ENCODE measurements at places on chromosomes 6 and 20.

DNA sequence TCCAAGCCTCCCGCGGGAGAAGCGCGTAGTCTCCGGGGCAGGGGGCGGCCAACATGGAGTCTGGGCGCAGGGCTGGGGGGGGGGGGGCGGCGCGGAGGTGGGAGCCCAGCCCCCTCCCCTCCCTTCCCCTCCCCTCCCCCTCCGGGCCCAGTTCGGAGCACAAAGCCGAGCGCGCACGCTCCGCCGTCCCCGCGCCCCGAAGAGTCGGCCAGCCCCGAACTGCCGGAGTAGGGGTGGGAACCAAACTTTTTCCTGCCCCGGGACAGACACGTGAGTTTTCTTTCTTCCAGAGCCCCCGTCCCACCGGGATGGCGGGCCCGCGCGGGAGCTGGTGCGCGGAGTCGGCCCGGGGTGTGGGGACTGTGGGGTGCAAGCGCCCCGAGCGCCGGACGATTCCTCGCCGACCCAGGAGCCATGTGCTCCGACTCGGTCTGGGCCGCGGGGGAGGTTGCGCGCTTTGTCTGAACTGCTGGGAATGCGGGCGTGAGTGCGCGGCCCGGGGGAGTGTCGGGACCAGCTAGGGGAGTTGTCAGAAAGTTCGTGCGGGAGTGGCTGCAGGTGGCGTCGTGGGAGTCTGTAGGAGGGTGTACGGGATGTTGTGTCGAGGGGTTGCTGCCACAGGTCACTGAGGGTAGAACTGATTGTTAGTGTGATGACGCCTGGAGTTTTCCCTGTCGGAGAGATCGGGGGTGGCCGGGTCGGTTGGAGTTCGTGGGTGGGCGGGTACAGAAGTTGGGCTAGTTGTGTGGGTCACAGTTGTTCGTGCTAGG, 1.2 kb downstream of the TGIF2 start:
- no peak for DNase-seq

GRCh38 chr6:139483079-139483478, 108.6 kb upstream of the CITED2 start:
- DNase-seq = no peak

GRCh38 chr20:58023781-58024180, 204.7 kb downstream of the ANKRD60 start:
- DNase-seq = no peak

DNA sequence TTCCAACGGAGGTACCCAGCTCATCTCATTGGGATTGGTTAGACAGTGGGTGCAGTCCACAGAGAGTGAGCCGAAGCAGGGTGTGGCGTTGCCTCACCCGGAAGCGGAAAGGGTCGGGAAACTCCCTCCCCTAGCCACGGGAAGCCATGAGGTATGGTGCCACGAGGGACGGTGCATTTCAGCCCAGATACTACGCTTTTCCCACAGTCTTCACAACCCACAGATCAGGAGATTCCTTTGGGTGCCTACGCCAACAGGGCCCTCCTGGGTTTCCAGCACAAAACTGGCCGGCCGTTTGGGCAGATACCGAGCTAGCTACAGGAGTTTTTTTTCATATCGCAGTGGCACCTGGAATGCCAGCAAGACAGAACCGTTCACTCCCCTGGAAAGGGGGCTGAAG, 46.9 kb downstream of the STXBP5 start:
- DNase-seq = no peak

- DNase-seq = no peak
These were observed 37.1 kb upstream of the B4GALT5 start for GRCh38 chr20:49750611-49751396.

- DNase-seq = no peak
These were observed 182.6 kb upstream of the NOX3 start for GRCh38 chr6:155638200-155638599.

DNA sequence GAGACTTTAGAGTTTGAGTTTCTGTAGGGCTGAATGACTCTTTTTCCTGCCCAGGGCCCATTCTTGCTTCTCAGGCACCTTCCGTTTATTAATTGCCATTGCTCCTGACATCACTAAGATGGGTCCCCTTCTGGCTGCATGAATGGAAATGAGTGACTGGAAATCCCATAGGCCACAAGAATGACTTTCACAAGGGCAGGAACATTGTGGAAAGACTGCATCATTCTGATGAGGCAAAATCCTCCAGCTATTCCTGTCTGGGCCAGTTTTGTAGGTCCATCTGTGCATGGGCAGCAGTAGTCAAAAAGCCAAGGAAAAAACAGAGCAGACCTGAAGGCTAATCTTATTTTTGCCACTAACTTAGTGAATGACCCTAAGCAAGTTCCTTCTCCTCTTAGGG, 19.3 kb downstream of the TMEM74B start:
- no peak for DNase-seq

GRCh38 chr6:5644523-5645185, 362.1 kb downstream of the NRN1 start:
- DNase-seq = no peak

DNA sequence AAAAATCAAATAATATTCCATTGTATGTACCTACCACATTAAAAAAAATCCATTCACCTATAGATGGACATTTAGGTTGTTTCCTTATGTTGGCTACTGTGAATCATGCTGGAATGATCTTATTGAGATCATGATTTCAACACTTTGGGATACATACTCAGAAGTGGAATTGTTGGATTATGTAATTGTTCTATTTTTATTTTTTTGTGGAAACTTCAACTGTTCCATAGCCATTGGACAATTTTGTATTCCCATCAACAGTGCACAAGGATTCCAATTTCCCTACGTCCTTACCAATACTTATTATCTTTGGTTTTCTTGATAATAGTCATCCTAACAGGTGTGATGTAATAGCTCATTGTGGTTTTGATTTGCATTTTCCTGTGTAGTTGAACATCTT, 834.0 kb downstream of the MAFB start:
- DNase-seq = no peak

GRCh38 chr6:113352029-113352801, 504.9 kb upstream of the MARCKS start:
- DNase-seq = no peak

DNA sequence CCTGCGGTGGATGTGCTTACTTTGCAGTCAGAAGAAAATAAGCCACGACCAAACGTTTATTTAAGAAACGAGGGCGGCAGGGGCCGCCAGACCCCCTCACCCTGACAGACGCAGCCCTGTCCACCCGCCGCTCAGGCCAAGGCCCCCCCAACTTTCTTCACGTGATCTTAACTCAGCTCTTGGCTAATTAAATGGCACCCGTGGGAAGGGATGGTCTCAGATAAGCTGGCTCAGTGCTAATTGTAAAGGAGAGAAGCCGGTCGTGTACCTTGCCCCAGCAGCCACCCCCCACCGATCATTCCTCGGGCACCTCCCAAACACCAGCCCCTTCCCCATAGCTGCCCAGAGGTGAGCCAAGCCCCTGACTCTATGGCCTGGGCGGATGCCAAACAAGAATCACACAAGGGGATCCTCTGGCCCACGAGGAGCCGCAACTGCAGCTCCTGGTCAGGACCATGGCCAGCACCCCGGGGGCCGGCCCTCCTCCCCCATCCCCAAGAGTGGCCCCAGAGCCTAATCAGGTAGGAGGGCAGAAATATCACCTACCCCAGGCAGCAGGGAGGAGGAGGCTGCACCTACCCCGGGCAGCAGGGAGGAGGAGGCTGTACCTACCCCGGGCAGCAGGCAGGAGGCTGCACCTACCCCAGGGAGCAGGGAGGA, 11.2 kb downstream of the KCNQ2 start:
- no peak for DNase-seq

DNA sequence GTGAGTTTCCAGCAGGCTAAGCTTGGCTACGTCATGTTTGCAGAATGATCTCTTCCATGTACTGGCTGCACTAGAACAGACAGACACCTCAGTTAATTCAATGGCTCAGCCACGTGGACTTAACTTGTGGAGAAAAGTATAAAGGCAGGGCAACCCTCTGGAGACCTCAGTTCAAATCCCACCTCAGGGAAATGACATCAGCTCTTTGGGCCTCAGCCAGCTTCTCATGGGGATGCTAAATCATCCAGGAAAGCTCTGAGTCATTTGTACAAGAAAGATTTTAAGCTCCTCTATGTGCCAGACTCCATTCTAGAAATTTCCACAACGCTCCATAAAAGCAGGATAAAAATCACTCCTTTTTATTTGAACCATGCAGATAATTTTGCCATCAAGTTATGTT, 128.5 kb upstream of the SALL4 start:
- DNase-seq = no peak

DNA sequence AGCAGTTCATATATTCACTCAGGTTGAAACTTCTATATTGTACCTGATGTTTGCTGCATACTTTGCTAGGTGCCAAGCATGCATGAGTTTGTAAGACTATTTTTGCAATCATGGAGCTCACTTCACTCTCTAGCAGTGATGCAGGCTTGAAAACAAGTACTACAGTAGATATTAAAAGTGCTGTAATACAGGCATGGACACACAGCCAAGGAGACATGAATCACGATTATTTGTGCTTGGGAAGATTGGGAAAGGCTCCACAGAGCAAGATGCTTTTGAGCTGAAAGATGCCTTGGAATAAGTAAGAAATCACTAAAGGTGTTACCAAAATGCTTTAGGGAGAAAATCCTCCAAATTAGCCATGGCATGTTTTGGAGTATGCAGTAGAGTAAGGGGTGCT, 427.4 kb downstream of the UTRN start:
- DNase-seq = no peak

GRCh38 chr6:111738631-111739030, 133.0 kb upstream of the TRAF3IP2 start:
- DNase-seq = no peak

DNA sequence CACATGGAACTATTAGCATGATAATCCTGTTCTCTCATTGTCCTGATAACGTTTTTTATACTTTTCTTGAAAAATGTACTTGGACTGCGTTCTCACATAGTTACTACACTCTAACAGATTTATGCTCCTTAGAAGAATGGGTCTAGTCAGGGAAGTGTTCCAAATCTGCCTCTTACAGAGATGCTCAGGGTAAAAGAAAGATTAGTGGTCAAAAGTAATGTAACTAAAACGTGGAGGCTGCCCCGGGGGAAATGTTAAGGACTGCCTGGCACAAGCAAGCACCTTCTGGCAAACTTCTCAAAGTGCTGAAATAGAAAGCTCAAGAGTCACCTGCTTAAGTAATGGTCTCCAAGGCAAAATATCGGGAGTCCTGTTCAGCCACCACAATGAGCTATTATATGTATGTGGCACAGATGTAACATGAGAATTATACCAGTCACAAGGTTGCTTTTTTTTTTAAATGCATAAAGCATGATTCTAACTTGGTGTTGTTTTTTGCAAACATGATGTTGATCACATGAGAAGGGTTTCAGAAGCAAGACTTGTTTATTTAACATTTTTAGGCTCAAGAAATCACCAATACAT, 244.5 kb upstream of the JARID2 start:
- DNase-seq = no peak

Measured in cortex of kidney (tissue), 1 donor.